ENCODE measurements at places on chromosomes 11 and 22.

DNA sequence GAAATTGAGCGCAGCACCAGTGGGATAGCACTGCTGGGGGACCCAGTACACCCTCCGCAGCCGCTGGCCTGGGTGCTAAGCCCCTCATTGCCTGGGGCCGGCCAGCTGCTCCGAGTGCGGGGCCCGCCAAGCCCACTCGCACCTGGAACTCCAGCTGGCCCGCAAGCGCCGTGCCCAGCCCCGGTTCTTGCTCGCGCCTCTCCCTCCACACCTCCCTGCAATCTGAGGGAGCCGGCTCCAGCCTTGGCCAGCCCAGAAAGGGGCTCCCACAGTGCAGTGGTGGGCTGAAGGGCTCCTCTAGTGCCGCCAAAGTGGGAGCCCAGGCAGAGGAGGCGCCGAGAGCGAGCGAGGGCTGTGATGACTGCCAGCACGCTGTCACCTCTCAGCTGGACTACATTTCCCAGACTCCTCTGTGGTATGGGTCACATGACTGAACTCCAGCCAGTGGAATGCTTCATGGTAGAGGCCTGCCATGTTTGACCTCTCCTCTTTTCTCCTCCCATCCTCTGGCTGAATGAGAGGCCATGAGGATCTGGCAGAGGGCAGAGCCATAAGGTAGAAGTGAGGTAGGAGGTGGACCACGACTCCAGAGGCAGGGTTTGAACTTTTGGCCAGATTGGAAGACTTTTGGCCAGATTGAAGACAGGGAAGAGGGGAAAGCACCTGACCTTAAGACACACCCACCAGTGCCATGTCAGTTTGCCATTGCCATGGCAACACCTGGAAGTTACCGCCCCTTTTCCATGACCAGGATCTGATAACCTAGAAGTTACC is 6.2 kb downstream of the MRGPRD start:
- DNase-seq = no peak

DNA sequence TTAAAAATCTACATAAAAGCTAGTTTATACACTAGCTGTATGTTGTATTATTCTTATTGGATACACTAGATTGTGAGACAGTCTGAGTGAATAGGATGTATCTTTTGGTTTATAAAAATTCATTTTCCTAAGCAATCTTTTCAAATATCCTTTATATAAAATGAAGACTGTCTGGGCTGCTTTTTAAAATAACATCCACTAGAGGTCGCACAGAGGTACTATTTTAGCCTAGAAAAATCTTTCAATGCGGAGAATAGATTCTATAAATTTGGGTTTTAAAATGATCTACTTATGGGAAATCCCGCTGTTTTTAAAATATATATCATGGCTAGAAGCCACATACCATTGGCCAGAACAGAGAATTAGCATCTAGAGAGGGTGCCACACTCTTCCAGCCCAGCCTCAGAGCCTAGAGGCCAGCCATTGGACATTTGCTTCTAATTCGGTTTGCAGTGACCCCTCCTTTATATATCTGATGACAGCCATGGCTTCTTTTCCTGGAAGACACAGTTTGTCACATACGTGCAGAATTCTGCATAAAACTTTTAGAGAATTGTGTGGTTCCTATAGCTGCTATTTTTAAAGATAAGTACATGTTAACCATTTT is 7.3 kb downstream of the C11orf97 start:
- DNase-seq = no peak

- no peak for DNase-seq
Observed at GRCh38 chr11:124297921-124298320, 15.8 kb downstream of the OR8D1 start.

DNA sequence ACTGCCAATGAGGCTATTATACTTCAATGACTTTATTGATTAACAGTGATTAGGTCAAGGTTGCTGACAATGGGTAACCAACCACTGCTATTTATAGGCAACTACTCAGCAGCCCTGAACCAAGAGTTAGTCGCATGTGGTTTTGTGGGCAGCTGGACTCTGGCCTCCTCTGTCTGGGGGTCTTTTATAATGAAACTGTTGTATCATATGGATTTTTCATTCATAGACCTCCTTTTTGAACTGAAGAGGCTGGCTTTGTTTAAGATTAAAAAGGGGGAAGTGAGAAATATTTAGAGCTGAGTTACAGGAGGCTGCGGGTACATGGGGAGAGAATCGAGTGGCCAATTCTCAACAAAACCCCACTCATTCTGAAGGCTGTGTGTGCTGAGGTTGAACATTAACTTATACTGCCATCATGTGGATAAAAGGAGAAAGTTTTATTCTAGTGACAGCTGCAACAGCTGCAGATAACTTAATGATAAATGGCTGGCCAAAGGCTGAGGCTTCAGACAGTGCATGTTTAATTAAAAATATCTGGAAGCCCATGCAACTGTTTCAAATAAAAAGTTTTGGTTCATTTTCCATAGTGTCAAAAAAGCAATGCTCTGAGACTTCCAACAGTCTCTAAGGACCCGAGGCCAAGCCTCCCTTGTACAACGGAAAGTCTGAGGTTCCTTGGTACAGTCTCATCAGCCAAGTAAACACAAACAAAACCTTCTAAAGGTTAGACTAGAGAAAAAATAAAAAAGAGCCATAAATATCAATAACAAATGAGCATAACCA is 682.6 kb downstream of the KCNA4 start:
- no peak for DNase-seq

- no peak for DNase-seq
Observed at GRCh38 chr11:87284306-87284705, 246.6 kb downstream of the TMEM135 start.

- no peak for DNase-seq
Observed at GRCh38 chr11:46694072-46694471, 6.3 kb downstream of the ARHGAP1 start.

GRCh38 chr11:61041755-61042518 is 60.4 kb upstream of the CD5 start:
- no peak for DNase-seq

DNA sequence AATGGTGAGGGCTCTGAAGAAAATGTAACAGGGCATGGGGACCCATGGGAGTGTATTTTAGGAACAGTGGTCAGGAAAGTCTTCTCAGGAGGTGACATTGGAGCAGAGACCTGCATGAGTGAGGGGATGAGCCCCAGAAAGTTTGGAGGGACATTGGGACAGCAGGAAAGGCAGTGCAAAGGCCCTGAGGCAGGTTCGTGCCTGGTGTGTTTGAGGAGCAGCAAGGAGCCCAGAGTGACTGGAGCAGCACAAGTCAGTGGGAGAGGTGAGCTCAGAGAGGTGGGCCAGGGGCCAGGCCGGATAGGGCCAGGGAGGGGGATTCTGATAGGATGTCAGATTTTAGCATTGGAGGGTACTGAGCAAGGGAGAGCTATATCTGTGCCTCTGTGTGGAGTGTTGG is 80.0 kb upstream of the CRYBB3 start:
- DNase-seq = no peak

DNA sequence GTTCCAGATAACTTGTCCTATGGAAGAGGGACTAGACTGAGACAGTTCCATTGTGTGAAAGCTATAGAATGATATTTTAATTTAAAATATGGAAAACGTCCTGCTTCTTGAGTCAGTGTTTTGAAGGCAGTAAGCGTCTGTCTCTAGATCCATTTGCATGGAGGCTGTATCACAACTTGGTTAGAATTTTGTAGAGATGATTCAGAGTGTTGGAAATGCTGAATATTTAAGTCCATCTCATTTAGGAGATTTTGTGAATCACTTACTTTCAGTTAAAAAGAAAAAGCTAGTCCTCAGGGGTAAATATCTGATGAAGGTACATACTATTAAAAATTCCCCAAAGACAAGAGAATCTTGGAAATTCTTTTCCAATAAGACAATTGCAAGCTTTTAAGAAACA is 72.7 kb downstream of the FANCF start:
- no peak for DNase-seq

- no peak for DNase-seq
Observed at GRCh38 chr11:107785401-107785800, 73.2 kb downstream of the SLC35F2 start.

GRCh38 chr11:125457814-125458343 is 38.2 kb downstream of the FEZ1 start:
- no peak for DNase-seq

All from NCI-H524 treated with DMSO at 0.1 percent for 48 hours (cell line).